ENCODE measurements at places on chromosomes 13 and 19.

DNA sequence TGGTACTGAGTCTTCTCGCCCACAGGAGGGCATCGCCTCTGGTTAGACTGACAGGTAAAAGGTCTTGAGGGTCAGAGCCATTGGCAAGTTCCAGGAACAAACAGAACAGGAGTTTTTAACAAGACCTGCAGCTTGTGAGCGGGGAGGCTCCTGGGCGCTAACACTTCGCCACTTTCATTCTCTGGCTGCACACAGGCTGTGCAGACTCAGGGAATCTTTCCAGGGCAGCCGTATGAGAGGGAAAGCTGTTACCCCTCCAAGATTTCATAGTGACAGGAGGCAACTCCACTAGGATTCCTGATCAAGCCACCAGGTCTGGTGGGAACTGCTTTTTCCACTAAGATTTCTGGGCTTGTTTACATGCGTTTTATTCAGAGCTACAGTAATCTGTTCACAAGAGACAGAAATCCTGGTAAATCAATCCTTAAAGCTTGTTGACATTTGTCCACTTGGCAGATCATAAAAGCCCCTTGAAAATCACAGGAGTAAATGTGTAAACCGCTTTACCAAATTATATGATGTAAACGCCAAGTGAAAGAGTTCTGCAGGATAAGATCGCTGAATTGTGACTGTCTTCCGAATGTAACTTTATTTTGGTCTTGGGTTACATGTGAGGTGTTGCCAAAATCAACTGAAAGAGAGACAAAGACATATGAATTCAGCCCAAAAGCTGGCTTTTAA, 190.6 kb downstream of the MZT1 start:
- DNase-seq = no peak

GRCh38 chr13:106996867-106997618, 429.1 kb upstream of the ARGLU1 start:
- no peak for DNase-seq

DNA sequence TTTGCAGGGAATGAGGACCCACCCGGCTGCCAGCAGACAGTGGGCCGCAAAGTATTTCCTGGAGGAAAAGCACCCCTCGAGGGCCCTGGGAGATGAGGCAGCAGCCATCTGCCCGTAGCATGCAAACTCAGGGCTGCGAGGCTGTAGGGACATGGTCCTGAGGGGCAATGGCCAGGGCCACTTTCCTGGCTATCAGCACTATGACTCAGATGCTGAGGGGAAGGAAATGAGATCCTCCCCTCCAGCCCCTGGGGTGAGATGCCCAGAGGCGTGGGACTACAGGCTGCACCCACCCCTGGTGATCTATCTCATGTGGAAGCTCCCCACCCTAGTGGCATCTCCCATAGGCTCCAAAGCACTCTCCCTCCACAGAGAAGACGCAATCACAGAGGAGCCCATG, 80.1 kb downstream of the SLC7A1 start:
- DNase-seq = no peak

DNA sequence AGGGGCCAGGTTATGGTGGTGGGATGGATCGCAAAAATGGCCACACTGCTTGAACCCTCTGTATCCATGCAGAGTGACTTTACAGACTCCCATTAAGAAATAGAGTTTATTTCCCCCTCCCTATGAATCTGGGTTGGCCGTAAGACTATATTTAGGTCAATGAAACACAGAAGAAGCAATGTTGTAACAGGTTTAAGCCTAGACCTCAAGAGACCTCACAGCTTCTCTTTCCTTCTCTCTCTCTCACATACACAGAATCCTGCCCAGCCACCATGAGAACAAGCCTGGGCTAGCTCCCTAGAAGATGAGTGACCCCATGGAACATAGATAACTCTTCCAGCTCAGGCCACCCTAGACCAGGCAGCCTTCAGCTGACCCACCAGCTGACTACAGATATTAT, 21.0 kb upstream of the FBL start:
- DNase-seq = no peak
